Epithelial cell of proximal tubule (primary cell): ENCODE measurements at places on chromosomes 5 and 9. TPM values are rescaled to one million over a fixed set of nuclear protein-coding genes. Genes with fewer than 3 reads are reported as not detected.

Gene TBCA
- total RNA-seq: 259 and 362 TPM in 2 replicates

DNA sequence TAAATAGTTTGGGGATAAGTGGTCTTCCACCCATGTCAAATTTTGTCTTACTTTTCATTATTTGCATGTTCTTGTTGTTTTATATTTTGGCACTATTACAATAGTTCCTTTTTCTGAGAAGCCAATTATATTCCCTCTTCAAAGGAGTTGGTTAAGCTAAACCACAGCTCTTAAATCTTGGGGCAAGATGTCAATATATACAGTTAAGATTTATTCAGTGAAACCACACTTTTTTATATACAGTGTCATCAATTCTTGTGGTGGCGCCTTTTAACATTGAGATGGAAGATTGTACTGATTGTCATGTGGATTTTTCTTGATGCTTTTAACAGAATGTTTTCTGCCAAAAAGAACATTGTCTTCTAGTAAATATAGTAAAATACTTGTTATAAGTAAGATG lies 104.1 kb downstream of the MTREX start:
- no peak for DNase-seq

DNA sequence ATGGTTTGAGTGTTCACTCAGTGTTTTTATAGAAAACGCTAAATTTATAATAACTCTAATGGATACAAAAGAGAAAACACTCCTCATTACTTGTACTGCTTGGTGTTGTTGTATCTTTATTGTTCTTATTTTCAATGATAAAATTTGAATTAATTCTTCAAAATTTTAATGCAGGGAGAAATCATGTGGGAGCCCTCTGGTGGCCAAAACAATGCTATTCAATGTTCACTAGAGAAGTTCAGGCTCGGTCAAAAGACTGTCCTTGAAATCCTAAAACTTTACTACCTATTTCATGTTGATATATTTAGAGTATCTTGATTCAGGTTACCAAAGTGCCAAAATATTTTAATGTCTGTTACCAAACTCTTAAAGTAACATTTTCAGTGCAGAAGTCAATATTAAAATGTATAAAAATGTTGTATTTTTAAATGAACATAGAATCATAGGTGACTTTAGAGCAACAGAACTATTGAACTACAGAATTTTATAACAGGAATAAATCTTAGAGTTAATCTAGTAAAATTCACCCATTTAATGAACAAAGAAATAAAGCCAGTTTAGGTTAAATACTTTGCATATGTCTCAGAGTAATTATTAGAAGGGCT lies 1259.8 kb downstream of the PTPRD start:
- DNase-seq: no peak

GRCh38 chr9:24464319-24464951 lies 81.3 kb downstream of the IZUMO3 start:
- DNase-seq: peak; percentile 71

GRCh38 chr5:131156385-131156784 lies 8.7 kb downstream of the HINT1 start:
- no peak for DNase-seq

- DNase-seq: peak; percentile 10
These were observed 34.2 kb upstream of the GRPEL2 start for GRCh38 chr5:149310947-149311658.

Gene OLFM1
- not detected in 2 replicates for total RNA-seq

DNA sequence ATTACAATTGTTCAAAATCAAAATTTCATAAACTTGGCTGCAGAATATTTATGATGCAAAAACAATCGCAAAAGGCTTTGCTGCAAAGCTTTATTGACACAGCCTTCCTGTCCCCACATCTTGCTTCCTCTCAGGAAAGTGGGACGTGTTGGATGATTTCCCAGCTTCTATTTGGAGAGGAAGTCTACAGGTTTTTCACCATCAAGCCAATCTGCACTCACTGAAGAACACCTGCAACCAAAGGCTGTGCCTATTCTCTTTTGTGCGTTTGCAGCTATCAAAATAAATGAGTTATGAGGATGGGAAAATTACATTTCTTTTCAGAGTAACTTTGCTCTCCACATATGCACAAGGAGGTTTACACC lies 214.4 kb downstream of the PLK2 start:
- no peak for DNase-seq

Gene GABRA1
- total RNA-seq: not detected in 2 replicates

- DNase-seq: no peak
These were observed 431.6 kb downstream of the SH3GL2 start for GRCh38 chr9:18010492-18010891.

- no peak for DNase-seq
These were observed 30.4 kb downstream of the SKIC3 start for GRCh38 chr5:95524423-95524822.

Gene FAM219A
- 19.9 and 30.7 TPM in 2 replicates for total RNA-seq

GRCh38 chr9:30075451-30076199 lies 2308.8 kb upstream of the ACO1 start:
- DNase-seq: peak; percentile 25

- DNase-seq: no peak
These were observed 66.4 kb downstream of the COL5A1 start for GRCh38 chr9:134707731-134708671.

Gene F2RL2
- 2.4 and 7.2 TPM in 2 replicates for total RNA-seq

GRCh38 chr9:77374266-77374665 lies 196.9 kb downstream of the VPS13A start:
- DNase-seq: no peak

GRCh38 chr9:77975036-77975435 lies 56.6 kb downstream of the GNAQ start:
- no peak for DNase-seq

Gene PCDHGB1
- 0.12 and 0.29 TPM in 2 replicates for total RNA-seq

Gene OSMR
- total RNA-seq: 20.1 and 25.5 TPM in 2 replicates

DNA sequence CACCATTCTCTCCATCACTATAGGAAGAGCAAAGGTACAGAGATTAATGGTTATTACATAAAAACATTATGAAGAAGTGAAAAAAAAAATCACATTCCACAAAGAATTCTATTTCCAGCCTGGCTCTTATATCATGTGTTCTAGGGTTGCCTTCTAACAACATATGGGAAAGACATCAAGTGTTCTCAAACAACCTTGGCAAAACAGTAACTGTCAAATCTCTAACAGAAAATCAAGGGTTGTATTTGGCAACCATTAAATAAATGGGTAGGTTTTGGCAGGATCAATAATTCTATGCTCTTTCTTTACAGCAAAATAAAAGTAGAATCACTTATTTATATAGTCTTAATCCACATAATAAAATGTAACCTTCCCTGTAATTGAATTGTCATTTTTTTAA lies 728.9 kb downstream of the MAT2B start:
- DNase-seq: no peak

GRCh38 chr5:140916325-140916724 lies 9.8 kb upstream of the PCDHAC1 start:
- no peak for DNase-seq

Gene CNTNAP3B
- total RNA-seq: 10.3 and 10.8 TPM in 2 replicates

- DNase-seq: no peak
These were observed 113.8 kb upstream of the SPATA31D4 start for GRCh38 chr9:81814401-81814793.

DNA sequence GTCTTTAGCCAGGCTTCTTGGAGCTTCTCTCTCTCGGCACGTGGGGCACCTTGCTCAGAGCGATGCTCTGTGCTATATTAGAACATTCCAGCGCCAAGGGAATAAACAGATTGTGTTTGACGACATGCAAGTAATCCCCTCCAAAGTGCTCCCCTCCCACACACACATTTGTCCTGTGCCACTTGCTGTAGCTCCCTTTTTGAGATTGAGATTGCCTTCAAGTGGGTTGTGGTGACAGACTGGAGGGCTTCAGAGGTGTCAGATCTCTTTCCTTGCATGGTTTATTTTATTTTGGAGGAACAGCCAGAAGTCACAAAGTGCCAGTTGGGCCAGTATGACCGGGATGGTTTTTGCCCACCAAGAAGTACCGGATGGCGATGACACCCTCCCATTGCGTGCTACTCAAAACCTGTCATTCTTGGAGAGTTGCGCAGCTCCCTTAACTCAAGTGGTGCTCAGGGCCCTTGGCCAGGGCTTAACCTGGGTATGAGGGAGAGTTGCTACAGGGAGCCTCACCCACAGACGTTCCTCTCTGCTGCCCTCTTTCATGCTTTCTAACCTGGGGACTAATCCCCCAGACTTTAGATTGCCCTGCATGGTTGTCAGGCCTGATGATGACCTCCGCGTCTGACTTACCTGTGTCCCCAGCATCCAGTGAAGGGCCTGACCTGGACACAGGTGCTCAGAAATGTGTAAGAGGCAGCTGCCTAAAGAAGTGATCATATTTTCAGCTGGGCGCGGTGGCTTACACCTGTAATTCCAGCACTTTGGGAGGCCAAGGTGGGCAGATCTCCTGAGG lies 18.8 kb upstream of the RPL26L1 start:
- DNase-seq: no peak

- DNase-seq: no peak
These were observed at the start of gene DPYSL3 for GRCh38 chr5:147509710-147510651. DPYSL3 (minus strand) TSS chr5:147510068; CDS start chr5:147509858, 210 bp downstream.

Gene SPACA9
- 2.0 and 5.2 TPM in 2 replicates for total RNA-seq

Gene C5orf52
- total RNA-seq: not detected in 2 replicates

GRCh38 chr9:98780059-98780749 lies 16.2 kb downstream of the ANKS6 start:
- DNase-seq: no peak

GRCh38 chr9:113504725-113505590 lies 41.4 kb downstream of the RGS3 start:
- DNase-seq: no peak

DNA sequence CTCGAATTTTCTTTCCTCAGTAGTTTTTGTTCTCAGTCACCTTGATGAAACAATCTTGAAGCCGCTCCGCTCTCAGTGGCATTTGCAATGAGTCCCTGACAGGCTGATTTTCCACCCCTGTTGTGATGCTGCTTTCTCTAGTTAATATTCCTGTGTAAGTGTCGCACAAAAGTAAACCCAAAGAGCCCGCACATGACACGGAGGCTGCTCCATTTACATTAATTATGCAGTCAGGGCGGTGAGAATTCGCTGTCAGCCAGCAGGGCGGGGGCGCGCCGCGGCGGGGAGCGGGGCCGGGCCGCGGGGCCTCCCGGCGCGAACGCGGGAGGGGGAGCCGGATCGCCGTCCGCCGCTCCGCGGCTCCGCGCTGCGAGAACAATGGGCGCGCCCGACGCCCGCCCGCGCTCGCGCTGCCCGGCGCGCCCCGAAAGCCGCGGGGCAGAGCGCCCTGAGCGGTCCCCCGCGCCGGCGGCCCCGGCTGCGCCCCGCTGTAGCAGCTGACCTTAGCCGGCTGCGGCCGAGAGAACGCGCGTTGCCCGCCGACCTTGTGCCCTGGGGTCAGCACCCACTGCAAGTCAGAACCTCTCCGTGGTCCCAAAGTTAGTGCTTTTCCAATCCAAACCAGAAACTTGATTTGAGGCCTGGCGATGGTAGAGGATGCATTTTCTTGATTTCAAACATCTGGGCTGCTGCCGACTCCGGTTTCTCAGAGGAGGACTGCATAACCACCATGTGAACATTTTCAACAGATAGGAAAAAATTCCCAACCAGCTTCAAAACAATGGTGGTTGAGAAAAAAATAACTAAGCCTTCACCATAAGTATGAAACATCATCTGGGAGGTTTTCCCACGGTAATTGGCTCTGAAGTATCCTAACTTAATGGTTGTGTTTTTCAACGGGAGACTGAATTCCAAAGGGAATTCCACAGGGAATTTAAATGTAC lies 142.6 kb downstream of the PBX3 start:
- DNase-seq: peak; percentile 22

DNA sequence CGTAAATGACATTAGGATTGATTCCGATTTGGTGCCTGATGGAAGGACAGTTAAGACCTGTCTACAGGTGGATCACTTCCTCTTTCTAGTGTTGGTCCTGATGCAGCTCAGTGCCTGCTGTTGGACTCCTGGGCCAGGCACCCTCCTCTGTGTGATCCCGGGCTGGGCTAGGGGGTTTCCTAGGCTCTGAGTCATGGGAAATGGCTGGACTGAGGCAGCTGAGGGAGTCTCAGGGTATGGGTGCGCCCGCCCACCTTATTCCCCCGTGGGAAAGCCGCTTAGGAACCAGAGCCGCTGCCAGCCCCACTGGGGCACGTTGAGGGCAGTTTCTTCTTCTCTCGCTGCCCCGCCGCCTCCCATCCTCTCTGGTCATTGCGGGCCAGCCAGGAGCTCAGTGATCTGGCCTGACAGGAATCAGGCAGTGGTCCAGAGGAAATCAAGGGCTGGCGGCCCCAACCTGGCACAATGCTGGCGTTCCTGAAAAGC lies 12.9 kb downstream of the TCF7 start:
- no peak for DNase-seq

Gene SHOC1
- 0.07 TPM in 1 of 2 replicates, not detected in the other for total RNA-seq

GRCh38 chr5:33840927-33841547 lies 50.8 kb downstream of the ADAMTS12 start:
- no peak for DNase-seq

- no peak for DNase-seq
These were observed 52.4 kb downstream of the CSNK1A1 start for GRCh38 chr5:149498724-149499336.

GRCh38 chr5:39102684-39103155 lies 28.5 kb upstream of the RICTOR start:
- DNase-seq: no peak

- DNase-seq: peak; percentile 91
These were observed 35.0 kb downstream of the ERGIC1 start for GRCh38 chr5:172868924-172869591.

GRCh38 chr5:1088726-1089125 lies 23.1 kb downstream of the SLC12A7 start:
- no peak for DNase-seq

- no peak for DNase-seq
These were observed 57.8 kb downstream of the IZUMO3 start for GRCh38 chr9:24487946-24488345.

DNA sequence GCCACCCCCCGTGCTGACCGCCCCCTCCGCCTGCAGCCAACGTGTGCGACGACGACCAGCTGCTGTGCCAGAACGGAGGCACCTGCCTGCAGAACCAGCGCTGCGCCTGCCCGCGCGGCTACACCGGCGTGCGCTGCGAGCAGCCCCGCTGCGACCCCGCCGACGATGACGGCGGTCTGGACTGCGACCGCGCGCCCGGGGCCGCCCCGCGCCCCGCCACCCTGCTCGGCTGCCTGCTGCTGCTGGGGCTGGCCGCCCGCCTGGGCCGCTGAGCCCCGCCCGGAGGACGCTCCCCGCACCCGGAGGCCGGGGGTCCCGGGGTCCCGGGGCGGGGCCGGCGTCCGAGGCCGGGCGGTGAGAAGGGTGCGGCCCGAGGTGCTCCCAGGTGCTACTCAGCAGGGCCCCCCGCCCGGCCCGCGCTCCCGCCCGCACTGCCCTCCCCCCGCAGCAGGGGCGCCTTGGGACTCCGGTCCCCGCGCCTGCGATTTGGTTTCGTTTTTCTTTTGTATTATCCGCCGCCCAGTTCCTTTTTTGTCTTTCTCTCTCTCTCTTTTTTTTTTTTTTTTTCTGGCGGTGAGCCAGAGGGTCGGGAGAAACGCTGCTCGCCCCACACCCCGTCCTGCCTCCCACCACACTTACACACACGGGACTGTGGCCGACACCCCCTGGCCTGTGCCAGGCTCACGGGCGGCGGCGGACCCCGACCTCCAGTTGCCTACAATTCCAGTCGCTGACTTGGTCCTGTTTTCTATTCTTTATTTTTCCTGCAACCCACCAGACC lies 80.2 kb downstream of the NTNG2 start:
- no peak for DNase-seq

Gene MEGF9
- total RNA-seq: 9.9 and 11.1 TPM in 2 replicates
